ENCODE measurements at places on chromosomes 5 and 9.
A peak's percentile ranks its signal among the peaks of the same experiment; 100 is the strongest.

DNA sequence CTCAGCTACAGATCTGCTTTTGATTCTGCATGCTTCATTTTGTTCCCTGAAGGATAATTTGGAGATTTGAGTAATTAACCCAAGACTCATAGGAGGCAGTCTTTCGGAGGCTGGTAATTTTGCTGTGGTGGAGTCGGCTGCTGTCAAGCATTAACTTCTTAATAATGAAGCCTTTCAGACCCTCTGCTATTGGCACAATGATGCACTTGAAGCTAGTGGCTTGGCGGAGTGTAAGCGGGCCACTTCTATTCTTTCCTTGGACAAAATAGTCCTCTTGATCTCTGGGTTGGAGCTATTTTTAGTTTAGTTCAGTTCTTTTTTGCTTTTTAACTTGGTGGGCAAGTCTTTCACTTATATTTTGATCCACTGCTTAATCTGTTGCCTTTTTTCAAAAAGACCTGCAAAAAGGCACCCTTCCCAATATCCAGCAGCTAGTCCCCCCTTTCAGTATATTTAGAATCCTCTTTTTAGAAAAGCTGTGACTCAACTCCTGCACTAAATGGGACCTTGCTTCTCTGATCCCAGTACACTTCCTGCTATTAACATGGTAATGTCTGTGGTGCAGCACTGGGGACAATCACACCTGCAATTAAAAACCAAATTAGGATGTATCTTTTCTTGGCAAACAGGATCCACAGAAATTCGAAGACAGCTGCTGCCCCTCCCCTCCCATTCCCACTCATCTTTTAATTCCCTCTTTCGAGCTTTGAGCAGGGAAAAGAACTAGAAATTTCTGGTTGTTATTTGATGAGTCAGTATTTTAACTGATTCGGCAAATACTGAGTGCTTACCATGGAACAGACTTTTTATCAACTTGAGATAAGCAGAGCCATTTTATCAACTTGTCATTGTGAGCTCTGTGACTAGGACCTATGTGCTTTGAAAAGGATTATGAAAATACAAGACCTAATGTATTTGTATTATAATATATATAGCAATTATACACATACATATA lies 169.4 kb upstream of the ANKRD55 start:
- no peak for DNase-seq

GRCh38 chr9:136886610-136887597 lies 588 bp downstream of the TRAF2 start:
- DNase-seq: peak; percentile 77

- no peak for DNase-seq
These were observed 362.7 kb upstream of the RFX3 start for GRCh38 chr9:3888497-3888858.

GRCh38 chr9:117153021-117153420 lies 261.8 kb downstream of the ASTN2 start:
- DNase-seq: no peak

GRCh38 chr5:96008987-96009647 lies 47.5 kb upstream of the ELL2 start:
- DNase-seq: no peak

GRCh38 chr5:143717400-143717799 lies 94.6 kb upstream of the HMHB1 start:
- DNase-seq: no peak

DNA sequence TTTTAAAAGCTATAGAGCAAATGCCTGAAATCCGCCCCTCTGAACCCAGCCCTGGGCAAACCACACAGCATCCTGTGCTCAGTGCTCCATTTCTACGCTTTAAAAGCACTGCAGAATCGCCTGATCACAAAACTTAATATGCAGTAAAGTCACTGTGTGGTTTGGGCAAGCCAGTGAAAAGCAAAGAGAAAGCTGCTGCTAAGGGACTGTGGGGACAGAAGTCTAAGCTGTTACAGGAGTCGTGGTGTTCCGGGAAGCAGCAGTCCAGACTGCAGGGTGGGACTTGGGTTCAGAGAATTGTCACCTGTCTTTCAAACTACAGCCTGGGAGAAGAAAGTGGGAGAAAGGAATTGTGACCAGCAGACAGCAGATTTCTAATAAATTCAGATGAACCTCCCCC lies 8.2 kb downstream of the RAPGEF1 start:
- DNase-seq: no peak

DNA sequence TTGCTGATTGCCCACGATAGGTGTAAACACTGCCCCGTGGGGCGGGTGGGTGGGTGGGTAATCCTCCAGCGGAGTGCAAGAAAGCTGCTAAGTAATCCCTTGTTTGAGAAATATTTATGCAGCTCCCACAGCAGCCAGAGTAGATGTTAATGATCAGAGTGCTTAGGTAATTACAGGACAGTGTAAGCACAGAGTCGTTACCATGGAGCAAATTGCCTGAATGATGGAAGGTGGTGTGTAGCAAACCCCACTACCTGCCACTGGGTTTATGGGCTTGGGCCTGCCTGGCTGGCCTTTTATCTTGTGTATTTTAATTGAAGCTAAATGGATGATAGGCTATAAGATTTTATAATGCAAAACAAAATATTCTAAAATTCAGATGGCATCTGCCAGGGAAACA lies 110.0 kb downstream of the COL5A1 start:
- DNase-seq: no peak

DNA sequence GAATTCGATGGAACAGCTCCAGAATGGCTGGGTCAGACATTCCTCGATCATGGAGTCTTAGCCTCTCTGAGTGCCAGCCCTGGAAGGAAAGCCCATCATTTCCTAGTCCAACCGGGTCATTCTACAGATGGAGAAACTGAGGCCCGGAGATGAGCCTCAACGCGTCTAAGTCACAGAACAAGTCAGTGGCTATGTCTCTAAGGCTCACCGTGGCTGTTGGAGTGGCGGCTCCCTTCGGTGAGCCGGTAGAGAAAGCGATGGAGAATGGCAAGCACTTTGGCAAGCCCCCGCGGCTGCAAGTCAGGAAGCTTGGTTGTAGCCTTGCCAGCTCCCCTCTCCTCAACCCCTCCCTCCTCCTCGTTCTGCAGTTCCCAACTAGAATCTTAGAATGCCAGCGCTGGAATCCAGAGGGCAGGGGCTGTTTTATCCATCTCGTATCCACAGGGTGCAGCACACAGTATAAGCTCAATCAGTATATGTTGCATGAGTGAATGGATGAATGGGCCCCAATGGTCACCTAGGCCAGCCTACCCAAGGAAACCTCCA lies 438 bp upstream of the ARSI start:
- DNase-seq: no peak

GRCh38 chr9:2655411-2655901 lies 33.9 kb downstream of the VLDLR start:
- no peak for DNase-seq

DNA sequence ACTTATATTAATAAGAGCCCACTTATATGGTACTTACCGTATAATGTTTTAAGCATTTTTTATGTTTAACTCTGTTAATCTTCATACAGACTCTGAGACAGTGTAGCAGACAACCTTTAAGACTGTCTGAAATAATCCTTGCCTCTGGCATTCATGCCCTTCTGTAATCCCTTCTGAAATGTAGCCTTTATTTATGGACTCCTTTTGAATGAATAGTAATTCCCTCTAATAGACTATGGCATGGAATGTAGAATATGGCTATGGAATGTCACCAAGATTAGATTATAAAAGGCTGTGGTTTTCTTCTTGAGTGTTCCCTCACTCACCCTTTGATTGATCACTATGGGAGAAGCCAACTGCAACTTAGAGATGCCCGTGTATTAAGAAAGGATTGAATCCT lies 439.4 kb downstream of the SH3GL2 start:
- no peak for DNase-seq

GRCh38 chr5:3428334-3428733 lies 167.3 kb upstream of the IRX1 start:
- no peak for DNase-seq

DNA sequence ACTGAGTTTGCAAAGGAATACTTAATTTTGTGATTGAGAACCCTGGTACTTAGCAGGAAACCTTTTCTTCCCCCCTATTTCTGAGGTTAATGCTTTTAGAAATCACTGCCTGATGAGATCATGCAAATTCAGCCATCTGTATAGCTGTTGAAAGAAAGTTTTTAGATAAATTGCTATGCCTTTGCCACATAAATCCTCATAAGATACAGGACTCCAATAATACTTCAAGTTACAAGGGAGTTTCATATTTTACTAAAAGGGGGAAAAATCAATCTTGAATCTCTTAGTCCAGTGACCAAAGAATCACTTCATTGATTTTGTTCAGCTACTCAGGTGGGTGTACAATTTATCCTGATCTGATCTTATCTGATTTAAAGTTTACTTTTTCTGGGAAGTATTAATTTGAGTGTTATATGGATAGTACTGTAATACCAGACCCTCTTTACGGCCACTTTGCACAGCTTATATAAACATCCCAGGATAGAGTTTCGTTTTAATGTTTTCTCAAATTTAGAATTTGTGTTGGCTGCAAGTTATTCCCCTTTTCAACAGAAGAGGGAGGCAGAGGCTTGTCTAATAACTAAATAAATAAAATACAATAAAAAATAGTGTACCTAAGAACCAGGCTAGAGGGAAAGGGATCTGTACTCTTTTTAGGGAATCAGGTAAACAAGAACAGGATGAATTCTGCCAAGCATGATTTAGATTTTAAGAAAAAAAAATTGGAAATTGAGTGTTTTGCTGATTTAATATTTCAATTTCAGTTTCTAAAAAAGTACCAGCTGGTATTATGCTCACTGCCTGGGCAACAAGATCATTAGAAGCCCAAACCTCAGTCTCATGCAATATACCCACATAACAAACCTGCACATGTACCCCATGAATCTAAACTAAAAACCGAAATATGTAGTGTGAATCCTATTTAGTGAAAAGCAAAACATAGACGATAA lies 69.1 kb downstream of the PSAT1 start:
- no peak for DNase-seq

DNA sequence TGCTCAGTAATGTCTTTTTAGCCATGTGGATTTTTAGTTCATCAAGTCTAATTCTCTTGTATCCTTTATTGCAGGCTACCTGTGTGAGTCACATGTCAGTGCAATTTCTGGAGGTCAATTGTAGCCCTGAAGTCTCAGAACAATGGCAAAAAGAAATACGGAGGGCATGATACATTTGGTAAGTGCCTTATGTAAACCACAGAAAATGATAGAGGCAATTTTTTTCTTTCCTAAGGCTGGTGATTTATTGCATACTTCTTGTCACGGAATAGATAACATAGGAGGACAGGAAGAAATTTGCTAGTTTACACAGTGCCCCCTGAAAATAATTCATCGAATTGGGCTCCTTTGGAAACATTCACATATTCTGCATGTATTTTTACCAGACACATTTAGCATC lies 235.9 kb downstream of the DMRTA1 start:
- no peak for DNase-seq

GRCh38 chr9:100074093-100074492 lies 24.7 kb downstream of the ERP44 start:
- no peak for DNase-seq

- DNase-seq: peak; percentile 8
These were observed 77.1 kb downstream of the MRPS27 start for GRCh38 chr5:72242796-72243475.

- DNase-seq: peak; percentile 37
These were observed 710 bp downstream of the HSD17B4 start for GRCh38 chr5:119453040-119453373.

DNA sequence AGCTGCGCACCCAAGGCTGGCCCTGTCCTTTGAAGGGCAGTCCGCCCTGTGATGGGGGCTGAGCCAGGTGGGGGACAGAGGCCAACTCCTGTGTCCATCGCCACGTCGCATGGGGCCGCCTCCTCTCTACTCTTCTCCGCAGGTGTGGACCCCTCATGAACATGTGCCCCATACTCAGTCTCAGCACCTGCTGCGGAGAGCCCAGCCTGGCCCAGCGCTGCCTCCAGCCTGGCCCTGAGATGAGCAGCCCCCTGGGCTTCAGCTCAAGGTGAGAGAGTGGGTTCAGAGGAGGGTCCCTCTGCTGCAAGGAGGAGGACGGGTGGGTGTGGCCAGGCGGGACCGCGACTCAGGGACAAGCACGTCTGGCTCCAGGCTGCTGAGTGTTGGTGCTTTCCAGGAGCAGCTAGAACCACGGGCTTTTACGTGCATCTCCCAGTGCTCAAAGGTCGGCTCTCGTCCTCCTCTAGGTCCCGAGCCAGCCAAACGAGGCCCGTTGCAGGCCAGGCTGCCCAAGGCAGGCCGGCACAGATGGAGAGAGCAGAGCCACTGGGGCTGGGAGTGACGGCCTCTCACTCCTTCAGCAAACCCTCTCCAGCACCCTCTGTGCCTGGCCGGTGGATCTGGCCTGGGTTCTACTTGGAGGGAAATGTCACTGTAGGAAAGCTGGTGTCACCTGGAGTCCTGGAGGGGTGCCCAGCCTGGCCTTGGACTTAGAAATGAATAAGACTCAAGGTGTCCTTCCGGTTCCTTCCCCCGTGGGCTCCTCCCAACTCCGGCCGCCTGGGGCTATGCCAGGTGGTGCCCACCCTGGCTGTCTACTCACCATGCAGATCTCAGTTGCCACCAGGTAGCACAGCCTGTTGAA lies 48.9 kb upstream of the RNF130 start:
- DNase-seq: no peak

GRCh38 chr5:40838086-40838485 lies 3.1 kb upstream of the RPL37 start:
- no peak for DNase-seq

DNA sequence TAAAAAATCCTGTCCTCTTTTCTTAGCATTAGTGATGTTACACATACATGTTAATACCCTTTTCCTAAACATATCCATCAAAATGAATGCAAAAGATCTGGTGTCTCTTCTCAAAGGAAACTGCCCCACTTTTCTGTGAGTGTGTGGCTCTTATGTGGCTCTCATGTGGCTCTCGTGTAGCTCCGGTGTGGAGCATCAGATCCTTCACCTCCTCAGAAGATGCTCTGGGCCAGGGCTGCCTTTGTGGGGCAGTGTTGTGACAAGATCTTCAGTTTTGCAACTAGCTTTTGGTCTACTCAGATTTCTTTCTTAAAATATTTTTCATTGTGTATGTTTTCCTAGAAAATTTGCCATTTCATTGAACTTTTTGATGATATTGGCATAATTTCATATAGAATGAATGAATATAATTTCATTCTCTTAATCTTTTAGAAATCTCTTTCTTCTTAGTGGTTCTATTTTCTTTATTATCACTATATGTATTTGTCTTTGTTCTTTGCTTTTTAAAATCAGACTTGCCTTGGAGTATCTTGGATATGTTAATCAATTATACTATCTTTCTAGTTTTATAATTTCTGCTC lies 19.4 kb downstream of the GARNL3 start:
- DNase-seq: no peak

DNA sequence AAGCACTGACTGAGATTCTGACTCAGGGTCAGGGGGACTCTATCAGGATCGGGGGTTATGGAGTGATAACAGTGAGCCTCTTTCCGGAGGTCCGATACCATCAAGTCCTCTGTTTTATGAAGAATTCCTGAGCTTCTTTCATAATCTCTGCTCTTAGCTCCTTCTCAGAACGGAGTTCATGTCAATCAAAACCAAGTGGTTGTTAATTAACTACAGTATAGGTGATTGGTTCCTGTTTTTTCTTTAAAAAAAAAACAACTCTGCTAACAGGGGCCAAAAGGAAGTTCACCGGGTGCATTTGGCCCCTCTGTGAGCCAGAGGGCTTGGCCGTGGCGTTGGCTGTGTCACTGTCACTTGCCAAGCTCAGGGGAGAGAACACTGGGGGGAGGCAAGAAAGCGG lies 4.0 kb downstream of the GFI1B start:
- DNase-seq: no peak

Data from HuH-7 (cell line).